ENCODE measurements at places on chromosomes 16 and 17.

DNA sequence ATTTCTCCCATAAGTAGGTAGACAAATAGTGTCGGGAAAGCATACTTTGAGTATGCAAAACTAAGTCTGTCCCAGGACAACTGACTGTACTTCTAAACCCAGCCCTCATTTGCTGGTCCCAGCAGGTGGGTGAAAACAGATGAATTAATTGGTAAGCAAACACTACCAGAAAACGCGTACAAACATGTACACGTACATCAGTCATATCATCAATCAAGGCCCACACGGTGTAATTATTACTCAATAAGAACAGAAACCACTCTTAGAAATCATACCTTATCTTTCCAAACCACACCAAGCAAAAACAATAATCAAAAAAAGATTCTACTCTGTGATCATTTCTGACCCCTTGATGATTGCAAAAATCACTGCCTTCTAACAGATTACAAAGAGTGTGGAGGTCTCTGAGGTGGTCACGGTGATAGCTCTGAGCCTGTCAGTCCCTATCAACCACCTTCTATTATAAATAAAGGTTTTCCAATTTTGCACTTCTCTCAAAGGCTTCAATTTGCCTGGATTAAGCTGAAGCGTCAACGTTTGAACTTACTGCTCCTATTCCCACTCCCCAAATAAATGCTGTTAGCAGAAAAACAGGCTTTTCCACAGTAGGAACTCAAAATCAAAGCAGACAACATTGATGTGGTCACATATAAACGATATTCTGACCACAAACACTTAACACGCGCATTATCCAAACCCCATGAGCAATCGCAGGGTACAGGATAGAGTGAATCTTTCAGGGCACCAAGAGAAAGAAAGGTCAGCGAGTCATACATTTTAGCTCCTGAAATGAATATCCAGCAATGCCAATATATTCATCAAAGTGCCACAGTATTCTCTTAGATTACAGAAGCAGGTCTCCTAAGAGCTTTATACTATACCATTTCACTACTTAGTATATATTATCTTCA lies 211.9 kb downstream of the STX8 start:
- H3K36me3 ChIP-seq = no peaks in the 10 kb centered on the region
- no peak overlapping the region for H3K4me3 ChIP-seq
- DNase-seq = no peak

DNA sequence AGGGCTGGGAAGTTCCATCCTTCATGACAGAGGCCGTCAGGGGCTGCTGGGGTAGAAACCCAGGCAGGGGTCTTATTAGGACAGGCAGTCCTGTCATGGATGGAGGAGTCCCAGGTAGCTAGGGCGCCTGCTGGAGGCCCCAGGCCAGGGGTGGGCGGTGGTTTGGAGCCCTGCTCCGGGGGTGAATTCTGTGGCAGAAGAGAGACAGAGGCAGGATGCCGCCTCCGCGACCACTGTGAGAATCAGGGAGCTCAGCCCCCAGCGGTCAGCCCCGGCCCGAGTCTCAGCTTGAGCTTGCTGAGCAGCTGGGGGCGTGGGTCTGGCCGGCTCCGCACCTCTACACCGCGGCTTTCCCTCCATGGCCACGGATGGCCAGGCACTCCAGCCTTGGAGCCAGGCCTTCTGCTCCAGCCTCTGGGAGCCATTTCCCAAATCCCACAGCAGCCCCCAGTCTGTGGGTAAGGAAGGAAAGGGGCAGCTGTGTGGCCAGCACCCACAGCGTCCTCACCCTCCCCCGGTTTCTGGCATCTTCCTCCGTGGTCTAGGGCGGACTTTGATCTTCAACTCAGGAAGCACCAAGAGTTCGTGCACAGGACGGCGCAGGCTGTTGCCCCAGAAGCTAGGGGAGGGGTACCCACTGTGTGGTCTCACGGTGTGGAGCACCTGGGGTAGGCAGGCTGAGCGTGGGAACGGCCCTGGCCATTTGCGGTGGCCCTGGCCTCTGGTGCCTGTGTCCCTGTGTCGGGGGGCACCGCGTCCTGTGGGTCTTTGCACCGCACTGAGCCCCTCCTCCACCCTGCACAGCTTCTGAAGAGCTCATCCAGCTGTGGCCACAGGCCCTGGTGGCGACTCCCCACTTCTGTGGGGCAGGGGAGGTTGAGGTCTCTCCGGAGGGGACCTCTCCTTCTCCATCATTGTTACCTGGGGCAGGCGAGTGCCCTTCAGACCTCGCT lies 14.1 kb downstream of the CD7 start:
- no peaks in the 10 kb centered on the region for H3K36me3 ChIP-seq
- peak overlapping the region; percentile 74 for H3K27ac ChIP-seq
- H3K4me3 ChIP-seq = peak overlapping the region; percentile 51
- DNase-seq = peak; percentile 62

- H3K4me3 ChIP-seq = peak within 1 kb of the TSS; percentile 76
- H3K27me3 ChIP-seq = no peaks in the 10 kb centered on the region
- DNase-seq = peak; percentile 82
- H3K27ac ChIP-seq = peak within 1 kb of the TSS; percentile 51
- peaks cover 18% of the 10 kb centered on the region for H3K4me1 ChIP-seq
- H3K36me3 ChIP-seq = no peaks in the 10 kb centered on the region
Observed at GRCh38 chr17:64661976-64662773, at the start of gene SMURF2. Gene SMURF2 (minus strand): TSS chr17:64662307. CDS start chr17:64661880, 427 bp downstream.

DNA sequence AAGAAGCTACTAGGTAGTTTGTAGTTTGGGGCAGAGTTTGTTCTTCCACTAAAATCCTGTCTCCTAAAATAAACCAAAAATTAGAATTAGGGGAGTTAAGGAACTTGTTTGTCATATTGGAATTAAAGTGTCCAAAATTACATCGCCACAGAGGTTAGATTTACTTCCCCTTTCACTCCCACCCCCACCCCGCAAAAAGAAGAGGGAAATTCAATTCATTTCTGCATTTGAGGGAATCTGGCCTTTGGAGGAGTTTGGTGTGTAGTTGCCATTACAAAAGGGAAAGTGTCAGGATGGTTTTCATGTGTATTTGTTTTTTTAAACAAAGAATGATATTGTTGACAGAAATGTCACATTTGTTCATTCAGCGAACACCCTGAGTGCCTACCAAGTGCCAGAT lies 5.8 kb downstream of the TMEM97 start:
- peaks cover 21% of the 10 kb centered on the region for H3K36me3 ChIP-seq
- no peak overlapping the region for H3K27ac ChIP-seq
- no peak overlapping the region for H3K4me3 ChIP-seq
- peaks cover 6% of the 10 kb centered on the region for H3K4me1 ChIP-seq

DNA sequence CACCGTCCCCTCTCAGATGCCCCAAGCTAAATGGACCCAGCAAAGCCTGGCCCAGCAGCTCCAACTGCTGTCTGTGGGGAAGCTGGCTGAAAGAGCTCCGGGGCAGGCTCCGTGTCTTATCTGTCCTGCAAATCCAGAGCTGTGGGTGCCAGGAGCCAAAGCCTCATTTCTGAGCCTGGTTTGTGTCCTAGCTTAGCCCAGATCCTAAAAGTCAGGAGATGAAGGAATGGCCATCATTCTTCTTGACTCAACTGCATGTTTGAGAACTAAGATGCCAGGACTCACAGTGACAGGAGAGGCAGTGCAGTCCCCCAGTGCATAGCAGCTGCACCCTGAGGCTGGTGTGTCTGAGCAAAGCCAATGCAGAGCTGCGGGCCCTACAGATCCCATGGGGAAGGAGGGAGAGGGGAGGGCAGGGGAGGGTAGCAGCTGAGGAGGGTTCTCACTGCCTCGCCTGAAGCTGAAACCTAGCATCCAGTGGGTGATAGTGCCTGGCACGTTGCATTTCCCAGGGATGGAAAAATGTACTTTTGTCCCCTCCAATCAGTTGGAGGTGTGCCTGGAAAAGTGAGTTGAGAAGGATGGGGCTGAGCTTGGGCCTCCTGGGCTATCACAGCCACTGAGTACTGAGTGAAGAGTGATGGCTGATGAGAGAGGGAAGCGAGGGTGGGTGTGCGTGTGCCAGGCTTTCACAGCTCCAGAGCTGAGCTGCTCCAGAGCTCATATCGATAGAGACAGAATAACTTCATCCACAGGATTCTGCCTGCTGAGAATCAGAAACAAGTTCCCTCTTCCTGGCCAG lies 24.5 kb upstream of the CD300E start:
- H3K27ac ChIP-seq = no peak overlapping the region
- no peaks in the 10 kb centered on the region for H3K4me1 ChIP-seq
- no peaks in the 10 kb centered on the region for H3K36me3 ChIP-seq

DNA sequence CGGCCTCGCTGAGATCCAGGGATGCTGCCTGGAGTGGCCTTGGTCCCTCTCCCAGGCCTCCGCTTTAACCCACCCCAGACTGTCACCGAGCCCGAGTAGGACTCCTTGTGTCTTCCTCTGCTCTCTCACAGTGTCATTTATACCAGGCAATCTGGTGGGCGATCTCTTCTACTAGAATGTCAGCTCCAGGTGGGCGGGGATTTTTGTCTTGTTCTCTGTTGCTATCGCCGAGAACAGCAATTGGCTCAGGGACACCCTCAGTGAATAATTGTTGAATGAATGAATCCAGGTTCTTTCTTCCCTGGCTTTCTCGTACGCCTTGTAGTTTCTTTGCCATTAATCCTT lies 591 bp downstream of the DHX38 start:
- peak overlapping the region; percentile 95 for H3K27ac ChIP-seq
- peak overlapping the region; percentile 89 for H3K4me3 ChIP-seq
- DNase-seq = peak; percentile 36
- H3K4me1 ChIP-seq = peaks cover 42% of the 10 kb centered on the region
- no peaks in the 10 kb centered on the region for H3K27me3 ChIP-seq
- peaks cover 45% of the 10 kb centered on the region for H3K36me3 ChIP-seq

- peak overlapping the region; percentile 13 for H3K4me3 ChIP-seq
- H3K4me1 ChIP-seq = peaks cover 25% of the 10 kb centered on the region
- H3K36me3 ChIP-seq = no peaks in the 10 kb centered on the region
Observed at GRCh38 chr17:19305256-19305655, 57.3 kb downstream of the B9D1 start.

- H3K27me3 ChIP-seq = no peaks in the 10 kb centered on the region
- no peaks in the 10 kb centered on the region for H3K4me1 ChIP-seq
Observed at GRCh38 chr16:72937916-72938794, 109.8 kb downstream of the ZFHX3 start.

- peaks cover 51% of the 10 kb centered on the region for H3K36me3 ChIP-seq
- H3K4me3 ChIP-seq = no peak overlapping the region
- no peaks in the 10 kb centered on the region for H3K4me1 ChIP-seq
Observed at GRCh38 chr17:28363776-28364650, 986 bp downstream of the SEBOX start.

DNA sequence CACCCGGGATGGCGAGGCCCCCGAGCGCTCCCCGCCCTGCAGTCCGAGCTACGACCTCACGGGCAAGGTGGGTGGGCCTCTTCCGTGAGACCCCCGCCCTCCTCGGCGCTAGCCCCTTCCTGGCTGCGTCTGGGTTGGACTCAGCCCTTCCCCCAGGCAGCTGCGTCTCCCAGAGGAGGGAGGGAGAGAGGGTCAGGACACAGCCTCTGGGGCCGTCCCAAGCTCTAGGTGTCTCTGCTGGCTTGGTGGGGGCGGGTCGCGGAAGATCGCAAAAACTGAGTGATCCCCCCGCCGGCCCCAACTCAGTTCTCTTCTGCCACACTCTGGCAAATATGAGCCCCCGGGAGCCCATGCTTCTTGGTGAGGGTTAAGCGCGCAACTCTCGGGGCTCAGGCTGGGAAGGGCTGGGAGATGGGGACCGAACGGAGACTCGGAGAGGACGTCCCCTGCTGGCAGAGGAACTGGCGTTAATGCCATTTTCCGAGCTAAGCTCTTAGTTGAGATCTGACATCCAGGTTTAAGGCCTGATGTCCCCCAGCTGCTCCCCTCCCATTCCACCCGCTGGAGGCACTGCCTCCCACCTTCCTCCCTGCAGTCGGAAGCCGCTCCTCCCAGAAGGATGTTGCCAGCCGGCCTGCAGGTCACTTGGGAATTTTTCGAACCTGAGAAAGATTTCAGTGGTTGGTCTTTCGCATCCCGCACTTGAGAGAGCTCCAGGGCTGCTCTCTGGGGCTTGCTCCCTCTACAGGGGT lies 419 bp downstream of the RAB37 start:
- DNase-seq = peak; percentile 41
- no peaks in the 10 kb centered on the region for H3K36me3 ChIP-seq
- H3K4me3 ChIP-seq = peak overlapping the region; percentile 90
- peaks cover 62% of the 10 kb centered on the region for H3K4me1 ChIP-seq

DNA sequence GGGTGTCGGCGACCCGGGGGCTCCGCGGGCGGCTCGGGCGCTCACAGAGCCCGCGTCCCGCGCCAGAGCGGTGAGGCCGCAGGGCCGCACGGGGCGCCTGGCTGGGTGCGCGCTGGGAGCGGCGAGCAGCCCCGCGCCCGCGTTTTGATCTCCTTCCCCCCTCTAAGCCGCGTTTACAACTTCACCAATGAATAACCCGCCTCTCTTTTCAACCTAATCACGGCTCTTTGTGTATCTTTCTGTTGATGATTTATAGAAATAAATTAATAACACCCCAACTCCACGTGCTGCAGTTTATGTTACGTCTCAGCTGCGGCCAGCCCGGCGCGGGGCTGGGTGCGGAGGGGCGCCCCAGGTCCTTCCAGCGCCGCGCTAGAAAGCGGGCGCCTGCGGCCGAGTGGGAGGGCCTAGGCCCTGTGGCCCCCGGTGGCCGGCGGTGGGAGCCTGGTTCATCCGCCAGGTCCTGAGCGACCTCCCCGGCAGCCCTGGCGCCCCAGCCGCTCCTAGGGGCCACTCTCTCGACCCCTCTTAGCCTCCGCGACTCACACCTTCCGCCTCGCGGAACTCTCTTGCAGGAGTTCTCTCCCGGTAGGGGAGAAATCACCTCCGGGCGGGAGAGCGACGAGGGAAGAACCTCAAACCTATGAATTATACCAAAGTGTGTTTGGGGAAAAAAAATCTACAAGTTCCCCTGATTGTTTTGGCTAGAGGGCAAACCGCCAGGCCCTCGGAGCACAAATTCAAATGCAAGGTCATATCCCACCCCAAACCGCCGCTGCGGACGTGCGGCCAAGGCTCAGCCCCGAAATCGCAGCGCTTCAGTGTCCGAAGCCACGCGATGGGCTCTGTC lies 1.9 kb downstream of the HNF1B start:
- H3K4me3 ChIP-seq = no peak overlapping the region
- no peak for DNase-seq
- no peak overlapping the region for H3K27ac ChIP-seq
- no peaks in the 10 kb centered on the region for H3K36me3 ChIP-seq
- H3K27me3 ChIP-seq = peaks cover 49% of the 10 kb centered on the region

DNA sequence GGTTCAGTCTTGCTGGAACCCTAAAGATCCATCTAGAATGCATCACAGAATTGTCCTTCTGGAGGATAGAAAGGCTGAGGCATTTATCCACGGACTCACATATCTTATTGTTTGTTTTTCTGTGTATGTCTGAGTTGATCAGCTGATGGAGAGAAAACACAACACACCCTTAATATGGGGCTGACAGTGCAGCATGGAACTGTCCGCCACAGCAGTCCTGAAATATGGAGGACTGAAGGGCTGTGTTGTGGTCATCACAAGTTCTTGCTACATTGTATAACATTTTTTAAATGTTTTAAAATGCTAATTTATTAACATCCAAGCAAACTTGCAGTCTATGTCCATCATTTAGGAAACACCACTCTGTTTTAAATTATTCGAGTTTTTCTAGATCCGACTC lies 448.9 kb upstream of the ERCC4 start:
- H3K4me3 ChIP-seq = no peak overlapping the region
- no peak overlapping the region for H3K27ac ChIP-seq
- no peaks in the 10 kb centered on the region for H3K4me1 ChIP-seq

GRCh38 chr17:82339634-82340580 lies 6.3 kb upstream of the SECTM1 start:
- H3K4me1 ChIP-seq = peaks cover 5% of the 10 kb centered on the region
- no peak overlapping the region for H3K27ac ChIP-seq
- no peak overlapping the region for H3K4me3 ChIP-seq
- H3K36me3 ChIP-seq = no peaks in the 10 kb centered on the region

- peaks cover 93% of the 10 kb centered on the region for H3K36me3 ChIP-seq
- H3K27me3 ChIP-seq = no peaks in the 10 kb centered on the region
- no peak for DNase-seq
- H3K4me3 ChIP-seq = no peak overlapping the region
- H3K27ac ChIP-seq = no peak overlapping the region
Observed at GRCh38 chr17:4023220-4023619, 59.0 kb upstream of the ATP2A3 start.
